ENCODE measurements at places on chromosomes 12 and 14. TPM values are rescaled to one million over a fixed set of nuclear protein-coding genes. Genes with fewer than 3 reads are reported as not detected.

The CHMP4A gene
- 95.8 TPM for total RNA-seq

The SLC6A13 gene
- 0.27 TPM for total RNA-seq

The PRB2 gene
- total RNA-seq, result not detected

The AICDA gene
- total RNA-seq, result not detected

The LRP6 gene
- total RNA-seq, result 5.5 TPM

The CIROP gene
- total RNA-seq, result not detected

Measured in activated T-helper 1 cell treated with anti-CD3 and anti-CD28 coated beads, Interleukin-12 subunit alpha, Interleukin-12 subunit beta, Interleukin-2, Interleukin-4 antibody, amounts not matched to agents 30 ng/mL and 10 ng/mL and 1 ng/mL, durations not matched to agents 14 hours and 24 hours and 36 hours (primary cell).